ENCODE measurements at places on chromosomes 5 and 9. TPM values are rescaled to one million over a fixed set of nuclear protein-coding genes. Genes with fewer than 3 reads are reported as not detected.

The TRIP13 gene
- total RNA-seq = 33.0 TPM

The OCLN gene
- 1.9 TPM for total RNA-seq

The FAM163B gene
- total RNA-seq = not detected

The TMEM167A gene
- total RNA-seq = 58.7 TPM

The CBY3 gene
- total RNA-seq = 0.59 TPM

The CDH6 gene
- total RNA-seq = not detected

The C9orf50 gene
- not detected for total RNA-seq

DNA sequence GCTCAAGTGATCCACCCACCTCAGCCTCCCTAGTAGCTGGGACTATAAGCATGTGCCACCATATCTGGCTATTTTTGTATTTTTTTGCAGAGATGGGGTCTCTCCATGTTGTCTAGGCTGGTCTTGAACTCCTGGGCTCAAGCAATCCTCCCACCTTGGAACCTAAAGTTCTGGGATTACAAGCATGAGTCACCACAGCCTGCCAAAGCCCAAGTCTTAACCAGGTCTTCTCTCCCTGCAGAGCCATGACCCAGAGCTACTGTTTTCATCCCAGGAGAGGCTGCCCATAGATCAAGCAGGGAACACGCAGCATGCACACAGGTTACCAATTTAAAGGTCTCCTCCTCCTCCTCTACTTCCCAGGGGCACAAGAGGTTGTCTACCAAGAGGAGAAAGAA lies 29.7 kb downstream of the PCDHGC5 start:
- H3K27me3 ChIP-seq = no peaks in the 10 kb centered on the region
- H3K4me3 ChIP-seq = no peak overlapping the region
- peaks cover 32% of the 10 kb centered on the region for H3K4me1 ChIP-seq
- no peak overlapping the region for H3K27ac ChIP-seq
- H3K36me3 ChIP-seq = peaks cover 70% of the 10 kb centered on the region

DNA sequence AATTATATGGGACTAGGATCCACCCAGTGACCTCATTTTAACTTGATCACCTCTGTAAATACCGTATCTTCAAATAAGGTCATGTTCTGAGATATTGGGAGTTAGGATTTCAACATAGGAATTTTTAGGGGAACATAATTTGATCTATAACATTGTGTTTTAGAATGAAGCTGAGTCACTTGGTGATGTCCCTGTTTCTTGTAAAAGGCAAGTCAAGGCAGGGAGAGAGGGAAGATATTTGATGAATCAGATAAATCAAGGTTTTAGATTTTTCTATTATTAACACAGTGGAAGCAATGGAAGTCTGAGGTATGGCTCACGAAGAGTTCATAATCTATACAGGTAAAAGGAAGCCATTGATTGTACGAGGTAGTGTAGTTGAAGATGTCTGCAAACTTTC lies 11.8 kb upstream of the GPR151 start:
- H3K27me3 ChIP-seq = peaks cover 24% of the 10 kb centered on the region
- no peak overlapping the region for H3K27ac ChIP-seq
- DNase-seq = no peak
- no peaks in the 10 kb centered on the region for H3K36me3 ChIP-seq
- H3K4me3 ChIP-seq = no peak overlapping the region
- H3K4me1 ChIP-seq = peaks cover 7% of the 10 kb centered on the region

- no peak overlapping the region for H3K27ac ChIP-seq
- H3K4me1 ChIP-seq = no peaks in the 10 kb centered on the region
- H3K36me3 ChIP-seq = no peaks in the 10 kb centered on the region
- no peak for DNase-seq
These were observed 69.3 kb downstream of the SGCD start for GRCh38 chr5:156396063-156396829.

DNA sequence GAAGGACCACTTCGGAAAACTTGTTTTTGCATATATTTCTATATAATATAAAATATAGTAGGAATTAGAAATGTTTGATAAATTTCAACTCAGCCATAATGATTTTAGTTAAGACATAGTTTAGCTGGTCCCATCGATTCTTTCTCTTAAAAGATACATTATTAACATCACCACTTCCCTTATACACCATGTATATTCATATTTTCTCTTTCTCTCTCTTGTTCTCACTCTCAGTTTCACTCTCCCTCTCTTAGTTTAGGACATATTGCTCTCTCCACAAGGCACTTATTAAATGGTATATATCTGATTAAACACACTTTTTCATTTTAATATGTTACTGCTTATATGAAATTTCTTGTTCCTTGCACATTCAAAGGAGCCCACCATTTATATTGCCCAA lies 90.1 kb upstream of the RASEF start:
- H3K27ac ChIP-seq = no peak overlapping the region
- H3K4me3 ChIP-seq = no peak overlapping the region
- H3K36me3 ChIP-seq = no peaks in the 10 kb centered on the region
- H3K27me3 ChIP-seq = no peaks in the 10 kb centered on the region

DNA sequence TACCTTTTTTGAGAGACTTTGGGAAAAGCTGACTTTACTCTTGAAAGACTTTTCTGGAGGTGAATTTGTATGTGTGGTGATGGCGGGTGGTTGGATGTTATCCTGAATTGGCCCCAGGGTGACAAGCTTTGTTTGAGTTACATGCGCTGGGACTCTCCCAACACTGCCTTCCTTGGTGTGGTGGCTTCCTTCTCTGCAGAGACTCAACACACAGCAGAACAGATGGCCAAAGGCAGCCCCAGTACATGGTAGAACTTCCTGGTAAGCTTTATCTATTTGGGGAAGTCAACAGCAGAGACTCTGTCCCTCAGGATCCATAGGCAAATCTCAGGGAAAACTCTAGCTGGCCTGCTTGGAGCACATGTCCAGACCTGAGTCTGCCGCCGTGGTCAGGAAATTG lies 18.1 kb downstream of the C1QTNF2 start:
- H3K36me3 ChIP-seq = no peaks in the 10 kb centered on the region
- no peaks in the 10 kb centered on the region for H3K27me3 ChIP-seq
- DNase-seq = no peak
- H3K4me3 ChIP-seq = no peak overlapping the region

GRCh38 chr5:176822041-176822792 lies 11.9 kb downstream of the UNC5A start:
- no peak for DNase-seq
- peaks cover 40% of the 10 kb centered on the region for H3K27me3 ChIP-seq
- H3K4me1 ChIP-seq = peaks cover 16% of the 10 kb centered on the region
- H3K27ac ChIP-seq = no peak overlapping the region

DNA sequence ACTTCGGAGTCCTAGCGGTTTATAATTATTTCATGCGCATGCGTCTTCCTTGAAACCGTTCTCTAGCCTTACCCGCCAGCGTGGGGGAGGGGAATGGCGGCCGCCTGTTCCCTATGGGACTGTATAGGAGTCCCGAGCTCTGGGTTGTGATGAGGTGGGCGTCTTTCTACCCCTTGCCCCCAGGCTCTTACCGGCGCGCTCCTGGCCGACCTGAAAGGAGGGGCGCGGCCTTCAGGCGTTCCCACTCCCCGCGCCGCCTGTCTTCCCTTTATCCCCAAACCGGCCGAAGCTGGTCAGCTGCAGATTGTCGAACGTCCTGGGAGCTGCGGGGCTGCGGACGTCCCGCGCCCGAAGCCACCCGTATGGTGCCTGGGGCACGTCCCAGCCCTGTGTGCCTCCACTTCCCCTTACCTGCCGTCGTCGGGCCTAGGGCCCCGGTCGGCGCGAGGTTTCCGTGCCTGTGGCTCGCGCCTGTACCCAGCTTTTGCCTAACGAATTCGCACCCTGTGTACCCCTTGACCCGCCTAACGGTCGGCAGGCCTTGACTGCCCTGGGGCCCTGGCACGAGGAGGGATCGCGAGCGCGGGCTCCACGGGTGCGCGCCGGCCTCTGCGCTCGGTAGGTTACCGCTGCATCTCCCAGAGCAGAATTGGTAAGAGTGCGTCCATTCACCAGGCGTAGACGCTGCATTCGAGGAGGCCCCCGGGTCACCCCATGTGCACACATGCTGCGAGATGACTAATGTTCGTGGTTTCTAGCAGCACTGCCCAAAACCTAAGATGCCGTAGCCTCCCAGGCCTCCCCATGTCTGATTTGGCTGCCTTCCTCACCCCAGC lies 653 bp upstream of the HNRNPH1 start:
- peaks cover 3% of the 10 kb centered on the region for H3K27me3 ChIP-seq
- H3K27ac ChIP-seq = peak overlapping the region; percentile 100
- peaks cover 40% of the 10 kb centered on the region for H3K36me3 ChIP-seq
- H3K4me1 ChIP-seq = peaks cover 33% of the 10 kb centered on the region
- H3K4me3 ChIP-seq = peak overlapping the region; percentile 96

GRCh38 chr5:56480078-56480704 lies 247.1 kb upstream of the ANKRD55 start:
- H3K36me3 ChIP-seq = no peaks in the 10 kb centered on the region
- peaks cover 18% of the 10 kb centered on the region for H3K4me1 ChIP-seq
- no peak for DNase-seq
- H3K27me3 ChIP-seq = peaks cover 53% of the 10 kb centered on the region
- H3K4me3 ChIP-seq = peak overlapping the region; percentile 38
